ENCODE measurements at places on chromosomes 4 and X.

DNA sequence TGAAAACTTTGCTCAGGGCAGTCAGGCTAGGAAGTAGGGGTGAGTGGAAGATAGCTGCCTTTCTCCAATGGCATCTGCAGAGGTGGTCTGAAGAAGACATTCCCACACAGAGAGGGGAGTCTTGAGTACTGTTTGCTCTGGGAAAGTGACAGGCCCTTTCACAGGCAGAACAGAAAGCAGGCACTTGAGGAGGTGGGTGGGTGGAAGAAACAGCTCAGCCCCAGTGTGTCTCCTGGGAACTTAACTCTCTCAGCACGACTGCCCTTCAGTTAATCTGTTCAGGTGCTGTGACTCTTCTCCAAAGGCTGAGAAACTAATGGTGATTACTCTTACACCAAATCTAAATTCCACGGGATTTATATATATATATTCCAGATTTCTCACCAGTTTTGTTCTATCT, 28.3 kb downstream of the ENOPH1 start:
- DNase-seq: no peak

DNA sequence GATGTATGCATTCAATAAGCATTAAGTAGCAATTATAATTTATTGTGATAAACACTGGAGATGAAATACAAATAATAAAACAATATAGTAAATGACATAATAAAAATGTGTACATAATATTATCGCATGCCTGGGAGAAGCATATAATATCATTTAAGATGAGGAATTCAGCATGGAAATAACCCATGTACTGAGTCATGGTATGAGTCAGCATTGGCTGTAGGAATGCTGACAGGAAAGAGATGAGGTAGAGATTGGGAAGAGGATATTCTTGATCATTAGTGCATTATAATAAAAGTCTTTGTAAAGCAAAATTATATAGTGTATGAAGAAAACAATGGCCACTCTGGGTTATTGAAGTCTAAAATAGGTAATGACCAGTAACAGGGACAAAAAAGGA, 82.8 kb downstream of the MAGEB10 start:
- DNase-seq: no peak

DNA sequence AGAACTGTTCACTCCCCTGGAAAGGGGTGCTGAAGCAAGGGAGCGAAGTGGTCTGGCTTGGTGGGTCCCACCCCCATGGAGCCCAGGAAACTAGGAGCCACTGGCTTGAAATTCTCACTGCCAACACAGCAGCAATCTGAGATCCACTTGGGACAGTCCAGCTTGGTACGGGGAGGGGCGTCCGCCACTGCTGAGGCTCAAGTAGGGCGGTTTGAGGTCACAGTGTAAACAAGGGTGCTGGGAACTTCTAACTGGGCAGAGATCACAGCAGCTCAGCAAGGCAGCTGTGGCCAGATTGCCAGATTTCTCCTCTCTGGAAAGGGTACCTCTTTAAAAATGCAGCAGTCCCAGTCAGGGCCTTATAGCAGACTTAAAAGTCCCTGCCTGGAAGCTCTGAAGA, 53.9 kb upstream of the GALNTL6 start:
- DNase-seq: peak; percentile 9

- DNase-seq: peak; percentile 13
Measured at GRCh38 chrX:2552621-2553201, 51.9 kb upstream of the DHRSX start.

DNA sequence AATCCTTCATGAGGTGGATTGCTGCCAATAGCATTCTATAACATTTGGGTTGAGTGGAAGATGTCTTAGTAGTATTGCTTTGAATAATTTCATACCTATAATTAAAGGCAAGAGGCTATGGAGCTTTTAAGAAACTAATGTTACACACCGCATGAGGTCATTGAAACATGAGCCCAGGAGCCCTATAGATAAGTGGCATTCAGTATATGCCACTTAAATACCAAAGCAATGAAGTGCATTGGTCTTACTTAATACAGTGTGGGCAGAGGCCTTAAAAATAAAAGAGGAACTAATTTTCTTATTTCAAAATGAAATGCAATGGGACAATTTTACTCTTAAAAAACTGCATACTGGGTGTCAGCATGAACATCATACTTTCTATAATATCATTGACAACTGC, 47.5 kb downstream of the SPATA18 start:
- DNase-seq: no peak

DNA sequence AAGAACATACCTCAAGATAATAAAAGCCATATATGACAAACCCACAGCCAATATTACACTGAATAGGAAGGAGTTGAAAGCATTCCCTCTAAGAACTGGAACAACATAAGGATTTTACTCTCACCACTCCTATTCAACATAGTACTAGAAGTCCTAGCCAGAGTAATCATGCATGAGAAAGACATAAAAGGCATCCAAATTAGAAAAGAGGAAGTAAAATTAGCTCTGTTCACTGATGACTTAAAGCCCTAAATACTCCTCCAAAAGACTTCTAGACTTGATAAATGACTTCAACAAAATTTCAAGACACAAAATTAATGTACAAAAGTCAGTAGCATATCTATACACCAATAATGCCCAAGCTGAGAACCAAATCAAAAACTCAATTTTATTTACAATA, 235.7 kb downstream of the NKX6-1 start:
- DNase-seq: no peak

GRCh38 chrX:10052906-10053625, 85.9 kb downstream of the CLDN34 start:
- no peak for DNase-seq

DNA sequence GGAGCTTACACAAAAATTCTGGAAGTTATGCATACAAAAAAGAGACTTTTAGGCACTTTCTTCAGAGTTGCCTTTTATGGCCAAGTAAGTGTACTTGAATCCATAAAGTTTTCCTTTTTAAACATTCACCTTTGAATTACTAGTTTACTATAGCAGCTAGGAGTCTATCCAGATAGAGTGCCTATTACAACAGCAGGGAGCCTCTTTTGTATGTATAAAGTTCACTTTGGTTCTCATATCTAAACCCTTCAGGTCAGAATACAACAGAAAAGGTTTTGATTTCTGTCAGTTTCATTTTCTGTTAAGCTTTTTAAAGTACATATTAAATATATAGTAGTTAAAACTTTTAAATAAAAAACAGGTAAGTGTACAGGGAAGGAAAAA, 51.4 kb upstream of the IL13RA1 start:
- no peak for DNase-seq

DNA sequence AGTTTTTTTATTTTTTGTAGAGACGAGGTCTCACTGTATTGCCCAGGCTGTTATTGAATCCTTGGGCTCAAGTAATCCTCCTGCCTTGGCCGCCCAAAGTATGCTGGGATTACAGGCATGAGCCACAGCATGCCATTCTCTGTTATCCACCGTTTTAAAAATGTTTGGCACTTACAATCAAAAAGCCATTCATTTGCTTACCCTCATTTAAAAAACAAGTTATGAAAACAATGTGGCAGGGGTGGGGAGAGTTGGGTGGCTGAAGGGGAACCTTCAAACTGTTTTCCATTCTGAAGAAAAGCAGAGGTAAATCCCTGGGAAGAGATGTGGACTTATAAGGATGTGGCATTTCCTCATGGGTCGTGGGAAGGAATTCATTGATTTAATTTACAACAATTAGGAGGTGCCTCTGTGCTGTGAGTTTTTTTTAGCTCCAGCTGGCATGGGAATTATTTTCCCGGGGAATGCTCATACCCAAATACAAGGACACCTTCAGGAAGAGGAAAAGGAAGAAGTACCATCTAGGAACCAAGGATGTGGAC, 103.5 kb downstream of the MID1 start:
- DNase-seq: no peak

- no peak for DNase-seq
Measured at GRCh38 chr4:57614257-57614932, 504.2 kb upstream of the IGFBP7 start.

GRCh38 chr4:188127214-188127874, 11.9 kb upstream of the TRIML1 start:
- DNase-seq: no peak

DNA sequence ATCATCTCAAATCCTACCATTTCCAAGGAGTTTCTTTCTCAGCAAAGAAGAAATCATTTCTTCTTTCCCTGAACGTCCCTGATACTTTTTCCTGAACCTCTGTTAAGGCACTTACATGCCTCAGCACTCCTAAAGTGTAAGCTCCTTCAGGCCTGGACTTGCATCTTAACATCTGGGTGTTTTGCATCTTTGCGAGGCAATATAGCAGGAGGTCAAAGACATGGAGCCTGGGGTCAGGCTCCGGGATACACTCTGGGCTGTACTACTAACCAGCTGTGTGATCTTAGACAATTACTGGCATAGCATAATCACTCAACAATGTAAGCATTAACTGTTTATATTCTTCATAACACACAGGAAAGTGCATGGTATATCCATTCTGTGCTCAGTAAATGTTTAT, 275.5 kb upstream of the BOD1L1 start:
- DNase-seq: no peak

- DNase-seq: peak; percentile 5
Measured at GRCh38 chr4:127479031-127479622, 153.6 kb upstream of the INTU start.

GRCh38 chr4:2417226-2417764, 1.1 kb downstream of the ZFYVE28 start:
- no peak for DNase-seq

DNA sequence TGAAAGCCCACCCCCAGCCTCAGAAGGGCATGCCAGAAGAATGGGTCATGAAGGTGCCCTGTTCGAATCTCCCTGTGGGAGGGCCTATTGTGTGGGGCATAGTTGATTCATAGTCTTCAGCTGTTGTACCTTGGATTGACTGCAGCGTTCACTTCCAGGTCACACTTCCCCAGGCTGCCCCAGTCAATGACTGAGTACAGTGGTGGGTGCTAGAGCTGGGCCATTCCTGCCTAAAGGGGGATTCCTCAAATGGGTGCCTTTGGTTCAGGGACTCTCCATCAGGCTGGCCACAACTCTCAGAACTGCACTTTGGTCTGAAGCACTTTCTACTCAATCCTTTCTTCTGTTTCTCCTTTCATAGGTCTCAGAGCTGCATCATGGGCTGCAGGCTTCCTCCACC, 35.0 kb upstream of the RASGEF1B start:
- no peak for DNase-seq

GRCh38 chr4:23614284-23614892, 275.5 kb downstream of the PPARGC1A start:
- peak; percentile 50 for DNase-seq

GRCh38 chr4:63553123-63553522, 856.1 kb downstream of the TECRL start:
- DNase-seq: no peak

All from HepG2 (cell line).